ENCODE measurements at places on chromosomes 12 and 14.

GRCh38 chr12:41604830-41605229 is 416.7 kb downstream of the PDZRN4 start:
- no peak for DNase-seq

GRCh38 chr12:94872671-94872970 is 130.9 kb downstream of the NDUFA12 start:
- DNase-seq = no peak

DNA sequence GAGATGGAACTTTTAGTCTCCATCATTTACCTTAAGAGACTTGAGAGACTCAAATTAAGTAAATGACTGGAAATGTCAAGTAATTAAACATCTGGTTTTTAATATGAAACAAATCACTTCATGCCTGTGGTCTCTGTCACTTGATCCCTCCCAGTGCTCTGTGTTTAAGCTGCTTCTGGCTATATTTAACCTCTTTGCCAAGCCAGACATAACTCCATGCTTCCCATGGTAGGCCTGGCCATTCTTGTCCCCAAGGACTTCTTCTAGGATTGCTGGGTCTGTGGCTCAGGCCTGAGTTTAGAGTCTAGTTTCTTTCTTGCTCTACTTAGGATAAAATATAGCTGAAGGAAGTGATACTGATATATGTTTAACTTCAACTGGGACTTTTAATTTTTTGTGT is 1013.6 kb downstream of the FLRT2 start:
- no peak for DNase-seq

DNA sequence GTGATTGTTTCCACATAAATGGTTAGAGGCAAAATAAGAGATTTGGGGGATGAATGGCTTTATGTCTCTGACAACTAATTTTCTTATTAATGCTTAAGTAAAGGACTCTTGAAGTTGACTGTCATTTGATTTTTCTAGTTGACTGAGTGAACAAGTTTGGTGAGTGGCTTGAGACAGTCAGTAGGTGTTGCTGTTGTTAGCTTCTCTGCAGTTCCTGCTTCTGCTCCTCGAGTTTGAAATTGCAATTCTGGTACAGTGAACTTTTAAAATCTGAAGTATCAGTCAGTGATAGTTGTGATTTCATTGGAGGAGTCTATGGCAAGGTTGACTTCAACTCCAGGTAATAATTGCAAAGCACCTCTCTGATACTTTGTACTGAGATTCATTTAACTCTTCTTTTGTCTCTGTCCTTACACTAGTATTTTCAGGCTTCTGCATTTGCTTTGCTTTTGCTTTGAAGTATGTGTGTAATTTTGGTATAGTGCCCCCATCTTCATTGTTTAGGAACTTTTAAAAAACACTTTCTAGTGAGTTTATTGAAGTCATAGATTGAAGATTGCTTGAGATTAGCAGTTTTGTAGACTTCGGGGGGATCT is 415.5 kb downstream of the PCNX1 start:
- no peak for DNase-seq

GRCh38 chr12:81779216-81779615 is 20.1 kb upstream of the PPFIA2 start:
- no peak for DNase-seq

DNA sequence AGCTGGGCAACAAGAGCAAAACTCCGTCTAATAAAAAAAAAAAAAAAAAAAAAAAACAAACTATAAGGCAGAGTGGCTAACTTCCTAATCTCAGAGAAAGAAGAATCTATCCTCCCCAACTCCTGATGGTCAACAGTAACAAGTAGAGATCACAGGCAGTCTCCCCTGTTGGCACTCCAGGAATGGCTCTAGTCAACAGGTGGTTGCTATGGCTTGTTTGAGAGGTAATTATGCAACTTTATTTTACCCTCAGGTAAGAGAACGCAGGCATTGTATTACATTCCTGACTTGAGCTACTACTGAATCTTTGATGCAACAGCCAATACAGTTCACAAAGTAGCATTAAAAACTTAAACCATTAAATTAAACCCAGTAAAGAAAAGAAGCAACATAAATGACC is 180.3 kb downstream of the DICER1 start:
- no peak for DNase-seq

GRCh38 chr14:59107819-59108218 is 80.6 kb upstream of the DAAM1 start:
- no peak for DNase-seq

DNA sequence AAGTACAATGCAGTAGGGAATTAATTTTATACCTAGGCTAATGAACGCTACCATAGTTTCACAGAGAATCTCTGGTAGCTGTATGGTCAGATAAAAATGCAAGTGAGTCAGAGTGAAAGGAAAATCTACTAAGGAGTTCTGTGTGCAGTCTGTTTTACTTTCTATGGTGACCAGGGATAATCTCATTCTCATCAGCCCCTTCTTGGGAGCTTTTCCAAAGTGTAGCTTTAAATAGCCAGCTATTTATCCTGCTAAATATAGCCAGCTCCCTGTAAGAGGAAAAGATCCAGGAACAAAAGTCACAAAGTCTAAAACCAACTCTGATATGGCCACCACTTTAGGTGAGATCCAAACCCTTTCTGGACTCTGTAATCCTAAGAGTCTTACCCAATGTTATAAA is 75.5 kb downstream of the TMEM116 start:
- DNase-seq = no peak

Data from stimulated activated CD4-positive, alpha-beta T cell treated with anti-CD3 and anti-CD28 coated beads, TNF-alpha, amount 100 ng/mL, for 24 hours (primary cell).